ENCODE measurements at places on chromosomes 4 and X.

GRCh38 chr4:40140196-40140595 is 56.6 kb upstream of the RHOH start:
- DNase-seq = no peak

DNA sequence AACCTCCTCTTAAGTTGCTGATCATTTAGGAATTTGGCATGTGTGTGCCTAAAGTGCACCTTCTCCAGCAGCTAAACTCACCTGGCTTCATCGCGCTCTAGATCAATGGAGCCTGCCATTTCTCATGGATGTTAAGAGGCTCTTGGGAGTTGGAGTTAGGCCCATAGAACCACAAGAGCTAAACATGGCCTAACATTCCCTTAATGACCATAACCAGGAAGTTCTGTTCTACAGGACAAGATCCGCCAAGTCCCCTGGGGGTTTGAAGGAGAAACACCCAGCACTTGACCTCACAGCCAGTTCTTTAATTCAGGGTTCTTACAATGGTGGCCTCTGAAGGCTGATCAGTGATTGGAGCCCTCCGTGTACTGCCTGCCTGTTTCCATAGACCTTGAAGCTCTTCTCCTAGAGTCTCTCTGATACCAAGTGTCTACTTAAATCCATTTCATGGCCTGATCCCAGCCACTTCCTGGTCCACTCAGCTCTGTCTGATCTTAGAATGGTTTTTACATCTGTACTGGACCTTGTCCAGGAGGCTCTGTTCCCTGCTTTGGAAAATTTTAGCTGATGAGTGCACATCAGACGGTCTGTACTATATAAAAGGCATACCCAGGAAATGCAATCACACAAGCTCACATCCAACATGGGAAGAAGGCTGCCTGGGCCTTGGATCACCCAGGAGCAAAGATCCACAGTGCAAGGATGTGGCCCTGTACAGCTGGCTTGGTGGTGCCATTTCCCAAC is 45.1 kb downstream of the RPS3A start:
- no peak for DNase-seq

- DNase-seq = no peak
Observed at GRCh38 chrX:114181195-114181594, 402.7 kb upstream of the HTR2C start.

DNA sequence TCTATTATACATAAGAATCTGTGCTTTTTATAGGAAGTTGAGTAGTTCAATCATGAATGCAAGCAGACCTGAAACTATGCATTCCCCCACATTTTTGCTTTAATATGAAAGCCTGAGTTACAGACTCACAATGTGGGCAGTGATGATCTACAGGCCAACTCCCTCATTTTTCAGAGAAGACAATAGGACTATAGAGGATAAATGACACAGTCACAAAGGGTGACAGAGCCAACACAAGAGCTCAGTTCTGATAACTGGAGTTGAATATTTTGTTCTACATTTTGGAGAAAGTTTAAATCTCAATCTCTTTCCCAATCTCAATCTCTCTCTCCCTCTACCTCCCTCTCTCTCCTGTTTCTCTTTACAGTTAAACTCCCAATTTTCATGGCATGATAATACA is 27.0 kb downstream of the MBNL3 start:
- no peak for DNase-seq

DNA sequence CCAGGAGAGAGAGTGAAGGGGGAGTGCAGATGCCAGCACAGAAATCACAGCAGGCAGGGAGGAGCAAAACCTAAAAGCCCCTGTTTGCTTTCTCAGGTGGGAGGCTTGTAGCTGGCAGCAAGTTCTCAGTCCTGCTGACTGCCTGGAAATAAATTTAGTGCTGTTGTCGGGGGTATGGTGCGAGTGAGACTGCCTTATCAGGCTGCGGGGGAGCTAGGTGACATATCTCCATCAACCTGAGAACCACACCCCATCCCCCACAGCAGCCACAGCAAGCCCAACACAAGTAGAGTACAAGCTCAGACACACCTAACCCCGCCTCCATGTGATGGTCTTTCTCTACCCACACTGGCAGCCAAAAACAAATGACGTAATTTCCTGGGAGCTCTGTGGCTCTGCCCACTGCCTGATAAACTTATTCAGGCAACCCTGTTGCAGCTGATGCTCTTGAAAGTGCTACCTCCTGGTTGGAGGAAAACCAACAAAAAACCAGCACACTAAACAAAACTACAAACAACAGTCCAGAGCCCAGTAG is 953.4 kb upstream of the NDST4 start:
- no peak for DNase-seq

GRCh38 chr4:109352941-109353340 is 50.5 kb upstream of the COL25A1 start:
- DNase-seq = no peak

- DNase-seq = no peak
Observed at GRCh38 chr4:27042411-27042810, 181.8 kb downstream of the STIM2 start.

DNA sequence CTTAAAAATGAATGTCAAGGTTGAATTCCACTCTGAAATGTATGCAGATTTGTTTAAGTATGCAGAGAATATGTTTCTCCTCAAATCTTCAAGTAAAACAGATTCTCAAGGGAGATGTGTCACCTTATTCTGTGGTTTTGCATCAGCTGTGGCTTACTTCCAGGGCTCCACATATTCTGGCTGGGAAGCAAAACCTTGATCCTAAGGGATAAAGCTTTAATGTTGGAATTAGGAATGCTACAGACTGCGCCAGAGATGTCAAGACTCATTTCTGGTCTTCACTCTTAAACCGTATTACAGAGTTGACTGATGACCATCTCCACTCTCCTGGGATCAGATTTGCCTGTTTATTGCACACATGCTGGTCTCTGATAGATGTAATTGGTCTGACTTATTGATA is 143.9 kb upstream of the DIPK2B start:
- no peak for DNase-seq
